ENCODE measurements at places on chromosomes 7 and 10.

- H3K27me3 ChIP-seq: no peaks in the 10 kb centered on the region
- no peak for DNase-seq
- no peaks in the 10 kb centered on the region for H3K4me1 ChIP-seq
- no peak overlapping the region for H3K4me3 ChIP-seq
- no peaks in the 10 kb centered on the region for H3K36me3 ChIP-seq
- no peak overlapping the region for H3K27ac ChIP-seq
Observed at GRCh38 chr7:79199266-79199665, 254.2 kb downstream of the MAGI2 start.

DNA sequence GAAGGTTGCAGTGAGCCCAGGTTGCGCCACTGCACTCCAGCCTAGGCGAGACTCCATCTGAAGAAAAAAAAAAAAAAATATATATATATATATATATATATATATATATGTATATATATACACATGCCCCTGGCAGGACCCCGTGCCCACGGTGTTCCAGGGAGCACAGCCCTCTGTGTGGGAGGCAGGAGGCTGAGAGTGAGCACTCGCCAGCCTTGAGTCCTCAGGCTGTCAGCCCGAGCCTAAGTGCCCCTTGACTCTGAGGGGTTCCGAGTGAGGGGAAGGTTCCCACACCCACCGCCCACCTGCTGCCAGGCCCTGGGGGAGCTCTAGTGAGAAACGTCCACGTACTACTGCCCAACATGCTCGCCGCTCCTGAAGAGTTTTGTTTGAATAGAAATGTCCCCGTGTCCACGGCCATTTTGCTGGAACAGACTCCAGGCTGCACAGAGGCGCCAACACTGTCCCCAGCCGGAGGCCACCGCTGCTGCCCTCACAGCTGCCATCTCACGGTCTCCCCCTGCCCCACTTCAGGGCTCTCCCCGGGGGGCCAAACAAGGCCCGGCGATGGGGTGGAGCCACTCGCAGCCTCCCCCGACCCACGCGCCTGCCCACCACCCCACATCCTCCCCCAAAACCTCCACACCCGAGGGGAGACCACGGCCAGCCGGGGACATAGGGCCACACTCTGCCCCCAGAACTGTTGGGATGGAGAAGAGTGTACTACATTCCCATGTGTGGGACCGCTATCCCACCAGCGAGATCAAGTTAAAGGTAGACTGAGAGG lies 62.8 kb upstream of the EBF3 start:
- no peaks in the 10 kb centered on the region for H3K4me1 ChIP-seq
- no peak for DNase-seq
- H3K27me3 ChIP-seq: no peaks in the 10 kb centered on the region

- peak overlapping the region; percentile 97 for H3K4me3 ChIP-seq
- peaks cover 53% of the 10 kb centered on the region for H3K36me3 ChIP-seq
- peak overlapping the region; percentile 99 for H3K27ac ChIP-seq
- DNase-seq: peak; percentile 56
- H3K27me3 ChIP-seq: no peaks in the 10 kb centered on the region
- peaks cover 32% of the 10 kb centered on the region for H3K4me1 ChIP-seq
Observed at GRCh38 chr10:43407148-43407575, 1.8 kb downstream of the HNRNPF start.

DNA sequence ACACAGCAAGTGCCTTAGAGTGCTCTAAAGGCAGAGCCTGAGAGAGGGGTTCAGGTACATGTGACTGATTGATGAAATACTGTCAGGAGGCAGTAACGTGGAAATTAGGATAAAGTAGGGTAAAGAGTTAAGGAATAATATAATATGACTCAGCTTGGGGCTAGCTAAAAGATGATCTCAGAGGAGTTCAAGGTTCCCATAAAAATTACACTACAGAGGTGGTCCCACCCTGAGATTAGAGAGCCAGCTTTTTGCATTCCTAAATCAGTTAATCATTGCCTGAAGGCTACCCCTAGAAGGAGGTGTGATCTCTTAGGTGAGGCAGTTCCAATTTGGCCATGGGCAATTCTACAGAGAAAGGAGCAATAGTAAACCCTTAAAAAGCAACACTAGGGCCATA lies 5.8 kb downstream of the LIPJ start:
- H3K27me3 ChIP-seq: peaks cover 13% of the 10 kb centered on the region
- DNase-seq: no peak
- H3K27ac ChIP-seq: no peak overlapping the region
- no peaks in the 10 kb centered on the region for H3K36me3 ChIP-seq
- no peaks in the 10 kb centered on the region for H3K4me1 ChIP-seq

- no peak overlapping the region for H3K27ac ChIP-seq
- DNase-seq: no peak
- H3K4me1 ChIP-seq: no peaks in the 10 kb centered on the region
Observed at GRCh38 chr7:112116358-112116757, 89.8 kb downstream of the DOCK4 start.

DNA sequence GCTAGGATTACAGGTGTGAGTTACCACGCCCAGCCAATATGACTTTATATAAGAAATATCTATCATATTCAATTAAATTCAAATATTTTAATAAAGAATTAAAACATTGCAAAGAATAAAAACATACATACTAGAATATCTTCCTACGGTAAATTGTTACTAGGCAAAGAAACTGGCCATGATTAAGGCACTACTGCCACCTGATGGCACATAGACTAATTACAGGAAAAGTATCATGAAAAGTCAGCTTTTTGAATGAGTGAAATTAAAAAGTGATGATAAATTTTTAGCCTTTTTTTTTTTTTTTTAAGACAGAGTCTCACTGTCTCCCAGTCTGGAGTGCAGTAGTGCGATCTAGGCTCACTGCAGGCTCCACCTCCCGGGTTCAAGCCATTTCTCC lies 30.9 kb downstream of the MRPS33 start:
- H3K27me3 ChIP-seq: peaks cover 15% of the 10 kb centered on the region
- no peaks in the 10 kb centered on the region for H3K36me3 ChIP-seq
- no peak overlapping the region for H3K27ac ChIP-seq
